ENCODE measurements at places on chromosomes 3 and 15. TPM values are rescaled to one million over a fixed set of nuclear protein-coding genes. Genes with fewer than 3 reads are reported as not detected.

DNA sequence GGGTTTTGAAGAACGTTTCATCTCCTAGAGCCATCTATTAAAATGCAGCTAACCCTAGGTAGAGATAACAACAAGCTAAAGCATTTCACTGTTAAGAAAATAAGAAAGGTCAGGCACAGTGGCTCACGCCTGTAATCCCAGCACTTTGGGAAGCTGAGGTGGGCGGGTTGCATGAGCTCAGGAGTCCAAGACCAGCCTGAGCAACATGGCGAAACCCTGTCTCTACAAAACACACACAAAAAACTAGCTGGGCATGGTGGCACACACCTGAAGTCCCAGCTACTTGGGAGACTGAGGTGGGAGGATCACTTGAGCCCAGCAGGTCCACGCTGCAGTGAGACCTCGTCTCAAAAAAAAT is 5.4 kb upstream of the TBC1D5 start:
- no peaks in the 10 kb centered on the region for H3K36me3 ChIP-seq
- H3K4me3 ChIP-seq = no peak overlapping the region
- H3K4me1 ChIP-seq = peaks cover 13% of the 10 kb centered on the region

DNA sequence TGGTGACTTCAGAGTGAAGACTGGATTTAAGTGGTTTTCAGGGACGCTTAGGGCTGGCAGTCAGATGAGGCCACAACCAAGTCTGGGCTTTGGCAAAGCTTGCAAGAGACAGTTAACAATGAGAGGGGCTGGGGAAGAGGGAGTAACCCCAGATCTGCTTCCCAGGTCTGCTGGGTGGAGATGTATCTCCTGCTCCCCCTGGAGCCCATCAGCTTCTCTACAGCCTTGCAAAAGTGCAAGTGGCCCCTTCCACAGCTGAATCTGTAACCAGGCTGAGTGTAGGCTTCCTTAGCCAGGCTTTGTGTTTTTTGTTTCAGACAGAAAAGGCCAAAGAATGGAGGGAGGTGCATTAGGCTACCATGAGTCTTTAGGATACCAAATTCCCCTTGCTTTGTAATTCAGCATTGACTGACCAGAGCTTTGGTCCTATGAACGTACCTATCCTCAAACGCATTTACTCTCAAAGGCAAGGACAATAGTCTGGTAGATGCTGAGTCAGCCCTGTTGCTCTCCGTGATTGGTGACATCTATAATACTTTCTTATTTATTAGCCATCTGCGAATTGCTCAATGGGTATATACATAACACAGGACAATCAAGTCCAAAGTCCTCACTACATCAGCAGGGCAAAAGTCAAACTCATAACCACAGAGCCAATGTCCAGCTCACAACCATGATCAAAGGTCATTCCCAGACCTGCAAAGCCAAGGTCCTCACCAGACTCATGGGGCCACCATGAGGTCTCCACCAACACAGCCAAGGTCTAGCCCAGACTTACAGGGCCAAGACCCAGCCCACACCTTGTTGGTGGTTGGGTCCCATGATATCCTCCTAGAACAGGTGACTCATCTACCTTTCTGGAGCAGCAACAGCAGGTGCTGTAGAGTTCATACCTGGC is 17.1 kb downstream of the CCDC13 start:
- H3K27ac ChIP-seq = peak overlapping the region; percentile 90
- no peak overlapping the region for H3K4me3 ChIP-seq
- no peaks in the 10 kb centered on the region for H3K27me3 ChIP-seq
- H3K4me1 ChIP-seq = peaks cover 24% of the 10 kb centered on the region

DNA sequence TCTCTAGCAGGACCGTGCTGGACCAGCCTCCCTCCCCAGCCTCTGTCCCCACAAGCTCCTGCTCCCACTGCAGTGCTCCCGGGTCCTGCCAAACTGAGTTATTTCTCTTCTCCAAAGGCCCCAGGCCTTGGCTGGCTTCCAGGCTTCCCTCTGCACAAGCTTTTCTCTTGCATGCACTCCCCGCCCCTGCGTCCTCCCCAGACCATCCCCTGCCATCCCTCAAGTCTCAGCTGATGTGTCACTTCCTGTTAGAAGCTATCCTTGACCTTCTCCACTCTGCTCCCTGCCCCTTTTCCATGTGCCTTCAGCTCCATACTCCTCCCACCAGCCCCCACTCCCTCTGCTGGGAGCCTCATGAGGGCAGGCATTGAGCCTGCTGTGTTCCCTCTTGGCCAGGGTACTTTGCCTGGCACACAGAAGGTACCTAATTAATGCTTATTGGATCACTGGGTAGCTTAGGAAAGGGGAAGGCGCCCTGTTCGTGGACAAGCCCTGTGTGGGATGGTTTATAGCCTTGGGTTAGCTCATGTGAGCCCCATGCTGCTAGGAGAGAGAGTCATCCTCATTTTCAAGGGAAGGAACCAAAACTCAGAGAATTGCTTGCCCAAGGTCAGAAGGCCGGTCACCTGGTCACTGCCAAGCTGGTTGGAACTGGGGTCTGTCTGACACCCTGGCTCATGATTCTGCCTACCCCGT is 56.4 kb downstream of the FEM1B start:
- H3K4me1 ChIP-seq = no peaks in the 10 kb centered on the region
- H3K27ac ChIP-seq = no peak overlapping the region
- H3K27me3 ChIP-seq = peaks cover 4% of the 10 kb centered on the region
- H3K4me3 ChIP-seq = no peak overlapping the region

GRCh38 chr3:187840856-187841255 is 95.6 kb upstream of the BCL6 start:
- no peaks in the 10 kb centered on the region for H3K36me3 ChIP-seq
- no peaks in the 10 kb centered on the region for H3K27me3 ChIP-seq
- H3K4me3 ChIP-seq = no peak overlapping the region
- DNase-seq = no peak
- H3K27ac ChIP-seq = no peak overlapping the region

DNA sequence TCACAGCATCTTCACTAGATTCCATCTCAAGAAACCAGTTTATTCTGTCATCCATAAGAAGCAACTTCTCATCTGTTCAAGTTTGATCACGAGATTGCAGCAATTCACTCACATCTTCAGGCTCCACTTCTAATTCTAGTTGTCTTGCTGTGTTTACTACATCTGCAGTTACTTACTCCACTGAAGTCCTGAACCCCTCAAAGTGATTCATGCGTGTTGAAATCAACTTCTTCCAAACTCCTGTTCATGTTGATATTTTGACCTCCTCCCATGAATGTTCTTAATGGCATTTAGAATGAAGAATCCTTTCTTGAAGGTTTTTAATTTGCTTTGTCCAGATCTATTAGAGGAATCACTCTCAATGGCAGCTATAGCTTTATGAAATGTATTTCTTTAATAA is 287.6 kb upstream of the TBL1XR1 start:
- H3K4me1 ChIP-seq = peaks cover 6% of the 10 kb centered on the region
- no peaks in the 10 kb centered on the region for H3K27me3 ChIP-seq
- no peak overlapping the region for H3K4me3 ChIP-seq

DNA sequence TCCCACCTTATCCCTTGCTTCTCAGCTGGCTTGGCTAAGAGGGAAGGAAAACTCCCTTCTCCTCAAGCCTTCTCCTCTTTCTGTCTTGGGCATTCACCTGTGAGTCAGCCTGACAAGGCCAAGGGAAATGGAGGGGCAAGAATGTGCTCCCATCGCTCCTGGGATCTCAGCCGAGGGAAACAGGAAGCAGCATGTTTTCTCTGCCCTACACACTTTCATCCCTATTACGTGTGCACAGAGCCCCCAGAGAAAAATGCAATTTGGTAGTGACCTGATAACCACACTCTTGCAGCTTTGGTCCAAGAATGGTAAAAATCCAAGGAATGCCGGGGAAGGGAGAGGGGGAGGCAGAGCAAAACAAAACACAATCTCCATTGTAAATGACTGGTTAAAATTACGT is 32.9 kb upstream of the MTMR10 start:
- DNase-seq = no peak
- H3K27me3 ChIP-seq = no peaks in the 10 kb centered on the region
- no peak overlapping the region for H3K4me3 ChIP-seq
- no peaks in the 10 kb centered on the region for H3K36me3 ChIP-seq
- no peak overlapping the region for H3K27ac ChIP-seq
- peaks cover 7% of the 10 kb centered on the region for H3K4me1 ChIP-seq

- H3K36me3 ChIP-seq = peaks cover 18% of the 10 kb centered on the region
- H3K27me3 ChIP-seq = no peaks in the 10 kb centered on the region
- no peak for DNase-seq
Measured at GRCh38 chr3:4410606-4411005, 56.5 kb downstream of the SUMF1 start.

DNA sequence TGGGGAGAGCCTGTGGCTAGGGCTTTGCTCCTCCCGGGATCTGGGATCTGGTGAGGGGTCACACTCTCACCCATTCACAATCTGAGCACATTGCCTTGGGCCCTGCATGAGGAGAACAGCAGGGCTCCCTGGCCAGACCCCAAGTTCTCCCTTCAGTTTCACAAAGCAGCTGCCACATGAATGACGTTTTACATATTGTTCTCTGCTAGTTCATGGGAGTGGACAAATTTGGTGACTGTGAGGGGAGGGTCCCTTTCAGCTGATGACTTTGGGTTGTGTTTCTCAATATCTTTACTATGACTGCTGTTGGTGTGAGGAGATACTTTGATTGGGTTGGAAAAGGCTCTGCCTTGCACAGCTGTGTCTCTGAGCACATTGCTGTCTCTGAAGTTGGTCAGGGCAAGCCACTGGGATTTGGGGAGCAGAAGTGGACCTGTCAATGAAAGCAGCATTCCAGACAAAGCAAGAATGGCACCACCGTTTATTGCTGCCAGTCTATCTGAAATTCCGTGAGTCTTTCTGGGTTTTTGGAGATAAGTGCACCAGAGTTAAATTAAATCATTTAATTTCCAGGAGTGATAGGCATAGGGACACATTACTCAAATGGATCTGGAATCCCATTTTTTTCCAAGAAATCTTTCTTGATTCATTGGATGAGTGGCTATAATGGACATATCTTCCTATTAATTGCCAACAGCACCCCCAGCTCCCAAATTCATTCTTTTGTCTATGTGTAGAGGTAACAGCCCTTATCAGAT is 10.3 kb downstream of the TIMP4 start:
- no peak for DNase-seq
- H3K4me1 ChIP-seq = peaks cover 7% of the 10 kb centered on the region
- H3K36me3 ChIP-seq = no peaks in the 10 kb centered on the region
- no peak overlapping the region for H3K4me3 ChIP-seq

Gene CCDC54
- 0.04 TPM for polyA plus RNA-seq

Gene SMCO1
- not detected for polyA plus RNA-seq

Gene RNF168
- polyA plus RNA-seq = 11.4 TPM

Gene CGNL1
- 7.8 TPM for polyA plus RNA-seq

Gene LRRC3B
- polyA plus RNA-seq = 3.2 TPM

Gene COL6A6
- 7.6 TPM for polyA plus RNA-seq
